ENCODE measurements at places on chromosomes 3 and 15.
A peak's percentile ranks its signal among the peaks of the same experiment; 100 is the strongest.

DNA sequence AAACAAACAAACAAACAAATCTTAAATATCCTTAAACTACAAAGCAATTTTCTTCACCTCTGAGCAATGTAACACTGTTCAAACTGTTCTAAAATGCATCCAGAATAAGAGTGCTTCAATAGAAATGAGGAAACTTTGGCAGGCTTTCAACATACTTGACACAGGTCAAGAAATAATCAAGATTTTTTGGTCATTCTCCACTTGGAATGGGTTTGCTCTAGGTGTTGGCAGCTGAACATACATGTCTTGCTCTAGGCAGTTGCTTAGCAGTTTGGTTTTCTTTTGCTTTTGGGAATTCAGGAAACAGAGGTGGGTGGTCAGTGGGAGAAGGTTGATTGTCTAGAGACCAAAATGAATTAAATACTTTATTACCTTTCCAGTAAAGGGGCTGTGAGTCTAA lies 1.4 kb upstream of the LRRC3B start:
- no peak for DNase-seq

DNA sequence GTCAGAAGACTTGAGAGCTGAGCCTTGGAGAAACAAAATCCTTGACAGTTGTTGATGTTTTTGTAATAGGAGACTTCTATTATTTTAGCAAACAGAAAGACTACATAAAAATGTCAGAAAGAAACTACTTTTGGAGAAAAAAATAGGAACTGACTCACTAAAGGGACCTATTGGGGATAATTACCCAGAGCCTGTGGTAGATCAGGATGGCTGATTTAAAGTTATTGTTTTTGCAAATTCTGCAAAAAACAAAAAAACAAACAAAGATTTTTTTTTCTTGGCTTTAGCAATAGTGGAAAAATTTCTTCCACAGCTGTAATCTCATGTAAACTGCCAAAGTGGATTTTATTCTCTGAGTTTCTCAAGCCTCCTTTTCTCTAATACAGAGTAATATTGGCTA lies 101.5 kb upstream of the SATB1 start:
- no peak for DNase-seq

DNA sequence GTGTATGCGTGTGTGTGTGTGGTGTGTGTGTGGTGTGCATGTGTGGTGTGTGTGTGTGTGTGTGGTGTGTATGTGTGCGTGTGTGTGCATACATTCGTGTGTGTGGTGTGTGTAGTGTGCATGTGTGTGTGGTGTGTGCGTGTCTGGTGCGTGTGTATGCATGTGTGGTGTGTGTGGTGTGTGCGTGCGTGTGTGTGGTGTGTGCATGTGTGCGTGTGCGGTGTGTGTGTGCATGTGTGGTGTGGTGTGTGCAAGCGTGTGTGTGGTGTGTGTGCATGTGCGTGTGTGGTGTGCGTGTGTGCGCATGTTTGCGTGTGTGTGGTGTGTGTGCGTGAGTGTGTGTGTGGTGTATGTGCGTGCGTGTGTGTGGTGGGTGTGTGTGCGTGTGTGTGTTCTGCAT lies 210.4 kb downstream of the LRTM1 start:
- no peak for DNase-seq

DNA sequence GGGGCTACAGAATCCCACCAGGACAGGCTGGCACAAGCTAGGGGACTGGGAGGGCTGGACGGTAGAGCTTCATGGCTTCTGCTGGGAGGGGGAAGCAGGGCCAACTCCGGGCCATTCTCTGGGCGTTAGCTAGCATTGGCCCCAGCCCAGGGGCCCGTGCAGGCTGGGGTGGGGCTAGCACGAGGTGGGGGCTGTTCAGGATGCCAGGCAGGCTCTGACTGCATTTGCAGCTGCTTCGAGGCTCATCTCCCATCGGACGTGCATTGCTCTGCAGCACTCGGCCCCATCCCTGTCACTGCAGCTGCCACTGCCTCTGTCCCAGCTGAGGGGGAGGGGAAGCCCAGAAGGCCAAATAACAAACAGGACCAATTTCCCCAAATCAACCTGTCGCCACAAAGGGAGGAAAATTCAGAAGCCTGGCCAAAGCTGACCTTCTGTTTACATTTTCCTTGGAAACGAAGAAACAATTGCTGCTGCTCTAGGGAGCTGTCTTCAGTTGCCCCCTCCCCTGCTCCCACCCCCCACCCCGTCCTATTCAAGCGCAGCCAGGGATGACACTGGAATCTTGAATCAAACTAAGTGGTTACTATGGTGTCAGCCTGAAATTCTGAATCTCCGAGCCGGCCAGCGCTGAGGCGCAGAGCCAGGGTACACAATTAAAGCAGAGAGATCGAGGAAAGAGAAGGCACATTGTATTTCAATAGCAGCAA lies 138.8 kb upstream of the PRR20G start:
- DNase-seq = no peak

GRCh38 chr15:49103002-49103401 lies 52.4 kb downstream of the COPS2 start:
- DNase-seq = no peak

DNA sequence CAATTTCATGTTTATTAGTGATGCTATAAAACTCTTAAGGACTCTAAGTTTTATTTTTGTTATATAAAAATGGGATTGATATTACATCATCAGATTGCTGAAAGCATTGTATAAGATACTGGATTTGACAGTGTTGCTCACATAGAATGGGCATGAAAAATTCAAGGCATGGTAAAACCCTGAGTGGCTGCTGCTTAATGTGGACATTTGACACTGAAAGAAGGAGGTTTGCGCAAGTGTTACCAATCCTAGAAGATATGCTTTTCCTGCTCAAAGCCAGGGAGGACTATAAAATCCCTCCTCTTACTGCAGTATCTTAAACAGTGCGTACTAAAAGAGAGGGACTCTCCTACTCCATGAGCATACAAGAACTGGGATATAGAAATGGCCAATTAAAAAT lies 65.8 kb upstream of the PTX3 start:
- DNase-seq = peak; percentile 35

DNA sequence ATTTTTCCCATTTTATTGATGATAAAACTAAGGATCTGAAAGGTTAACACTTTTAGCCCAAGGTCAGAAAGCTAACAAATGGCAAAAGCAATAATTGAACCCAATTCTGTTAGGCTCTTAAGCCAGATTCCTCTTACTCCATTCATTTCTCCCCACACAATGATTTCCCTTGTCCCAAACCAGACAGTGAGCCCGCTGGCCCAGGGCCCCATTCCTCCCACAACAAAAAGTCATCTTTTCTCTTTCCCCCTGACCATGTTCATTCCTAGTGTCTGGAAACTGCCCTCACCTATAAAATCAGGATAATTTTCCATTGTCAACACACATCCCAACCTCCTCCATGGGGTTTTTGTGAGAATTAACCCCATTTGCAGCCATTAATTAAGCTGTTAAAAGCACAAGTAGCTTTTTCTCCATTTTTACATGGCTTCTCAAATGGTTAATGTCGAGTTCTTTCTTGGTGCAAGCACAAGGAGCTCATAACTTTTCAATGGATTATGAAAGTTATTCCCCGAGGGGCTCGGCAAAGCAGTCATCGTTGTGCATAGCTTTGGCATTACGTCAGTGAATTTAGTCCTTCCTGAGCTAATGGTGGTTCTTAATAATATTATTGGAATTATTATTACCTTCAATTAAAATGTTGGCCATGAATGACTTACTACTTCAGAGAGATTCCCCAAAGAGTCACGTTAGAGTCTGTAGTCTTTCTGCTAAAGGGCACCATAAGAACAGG lies 151.0 kb upstream of the WNT5A start:
- no peak for DNase-seq

DNA sequence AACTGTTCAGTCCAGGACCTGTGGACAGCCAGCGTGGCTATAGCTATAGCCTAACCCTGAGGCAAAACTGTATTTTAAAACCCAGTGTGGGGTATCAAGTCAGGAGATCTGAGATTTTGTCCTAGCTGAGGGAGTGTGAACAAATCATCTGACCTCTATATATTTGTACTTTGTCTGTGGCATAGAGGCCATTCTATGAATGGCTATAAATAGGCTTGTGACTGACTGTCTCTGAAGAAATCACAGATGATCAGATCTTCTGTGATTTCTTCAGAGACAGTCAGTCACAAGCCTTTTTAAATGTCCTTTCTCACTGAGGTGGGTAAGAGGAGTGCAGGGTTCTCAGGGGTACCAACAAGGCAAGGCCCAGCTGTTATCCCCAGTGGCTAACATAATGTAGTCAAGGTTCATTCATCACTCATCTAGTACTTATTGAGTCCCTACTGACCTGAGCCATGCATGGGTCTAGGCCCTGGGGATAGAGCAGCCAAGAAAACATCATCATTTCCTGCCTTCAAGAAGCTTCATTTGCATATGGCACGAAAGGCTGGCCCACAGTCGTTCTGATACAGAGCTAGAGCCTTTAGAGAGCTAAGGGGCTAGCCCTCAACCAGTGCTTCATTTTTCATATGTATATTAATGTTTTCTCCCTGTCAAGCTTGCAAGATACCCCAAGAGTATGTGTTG lies 53.3 kb downstream of the TIPARP start:
- DNase-seq = no peak

DNA sequence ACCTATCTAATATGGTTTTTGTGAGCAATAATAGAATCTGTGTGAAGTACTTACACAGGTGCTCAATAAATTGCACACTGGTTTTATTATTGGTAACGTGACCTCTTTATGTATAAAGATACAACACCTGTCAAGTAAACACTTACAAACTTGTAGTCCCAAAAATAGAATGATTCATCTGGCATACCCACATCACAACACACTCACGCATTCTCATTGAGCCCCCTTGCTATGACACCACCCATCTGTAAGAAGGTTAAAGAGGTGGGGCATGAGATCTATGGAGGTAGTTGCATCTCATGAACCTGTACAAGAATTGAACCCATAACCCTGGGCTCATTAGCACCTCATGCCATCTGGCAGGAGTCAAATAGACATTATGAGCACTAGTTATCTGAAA lies 134.9 kb upstream of the THBS1 start:
- no peak for DNase-seq

DNA sequence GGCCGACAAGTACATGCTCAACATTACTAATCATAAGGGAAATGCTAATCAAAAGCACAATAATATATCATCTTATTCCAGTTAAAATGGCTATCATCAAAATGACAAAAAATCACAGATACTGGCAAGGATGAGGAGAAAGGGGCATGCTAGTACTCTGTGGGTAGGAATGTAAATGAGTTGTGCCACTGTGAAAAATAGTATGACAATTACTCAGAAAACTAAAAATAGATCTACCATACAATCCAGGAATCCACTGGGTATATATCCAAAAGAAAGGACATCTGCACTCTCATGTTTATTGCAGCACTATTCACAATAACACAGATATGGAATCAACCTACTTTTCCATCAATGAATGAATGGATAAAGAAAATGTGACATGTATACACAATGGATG lies 1256.5 kb downstream of the SI start:
- no peak for DNase-seq

GRCh38 chr3:183481582-183481981 lies 53.2 kb upstream of the MCF2L2 start:
- DNase-seq = no peak

DNA sequence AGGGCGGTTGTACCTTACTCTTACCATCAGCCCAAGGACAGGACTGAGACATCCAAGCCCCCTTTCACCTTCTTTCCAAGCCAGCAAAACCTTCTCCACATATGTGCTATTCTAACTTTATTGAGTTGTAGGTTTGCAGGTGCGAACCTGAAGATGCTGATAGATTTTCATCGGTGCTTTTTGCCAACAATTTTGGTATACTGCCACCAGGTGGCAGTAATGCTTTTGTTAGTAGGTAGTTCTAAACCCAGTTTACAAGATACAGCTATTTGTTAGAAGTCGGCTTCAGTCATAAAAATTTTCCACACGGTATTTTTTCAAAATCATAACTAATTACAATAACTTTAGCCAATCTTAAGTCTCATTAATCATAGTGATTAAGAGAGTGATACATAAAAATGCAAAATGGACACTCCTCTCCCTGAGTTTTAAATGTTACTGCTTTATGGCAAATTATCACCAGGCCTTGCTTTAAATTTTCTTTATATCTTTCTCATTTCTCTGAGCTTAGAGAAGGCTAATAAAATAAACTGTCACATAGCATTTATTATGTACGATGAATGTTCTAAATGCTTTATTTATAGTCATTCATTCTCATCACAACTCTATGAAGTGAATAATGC lies 636 bp downstream of the TBC1D21 start:
- peak; percentile 65 for DNase-seq

- DNase-seq = no peak
Observed at GRCh38 chr3:165846056-165846455, 8.8 kb upstream of the BCHE start.

DNA sequence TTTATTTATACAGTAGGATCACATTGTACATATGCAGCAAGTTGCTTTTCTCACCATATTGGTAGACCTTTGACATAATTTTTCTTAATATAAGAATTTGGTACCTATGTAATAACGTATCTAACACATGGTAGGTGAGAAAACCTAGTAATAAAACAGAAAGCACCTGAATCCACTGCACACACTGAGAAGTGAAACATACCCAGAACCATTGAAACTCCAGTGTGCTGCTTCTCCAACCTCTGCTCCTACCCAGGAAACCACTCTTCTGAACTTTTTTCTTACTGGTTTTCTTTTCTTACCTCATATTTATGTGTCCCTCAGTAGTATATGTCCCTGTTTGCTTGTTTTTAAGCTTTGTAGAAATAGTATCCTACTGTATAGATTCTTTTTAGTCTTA lies 293.0 kb downstream of the UBE2E2 start:
- DNase-seq = no peak

DNA sequence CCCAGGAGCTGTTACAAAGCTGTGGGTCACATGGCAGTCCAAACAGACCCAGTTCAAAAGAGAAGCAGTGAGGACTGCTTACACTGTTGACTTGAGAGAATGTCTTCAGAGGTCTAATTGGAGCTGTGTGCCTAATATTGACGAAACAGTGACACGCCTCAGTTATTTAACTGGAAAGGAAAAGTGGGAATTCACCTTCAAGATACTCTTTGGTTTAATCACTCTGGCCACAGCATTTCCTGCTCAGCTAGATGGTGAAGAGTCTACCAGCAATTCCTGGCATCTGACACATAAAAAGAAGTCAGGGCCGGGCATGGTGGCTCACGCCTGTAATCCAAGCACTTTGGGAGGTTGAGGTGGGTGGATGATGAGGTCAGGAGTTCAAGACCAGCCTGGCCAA lies 326.4 kb downstream of the SV2B start:
- no peak for DNase-seq

GRCh38 chr3:36992806-36993325 lies at the start of gene EPM2AIP1:
EPM2AIP1 (minus strand) TSS chr3:36993131; CDS start chr3:36993077, 54 bp downstream.
- DNase-seq = peak; percentile 100

DNA sequence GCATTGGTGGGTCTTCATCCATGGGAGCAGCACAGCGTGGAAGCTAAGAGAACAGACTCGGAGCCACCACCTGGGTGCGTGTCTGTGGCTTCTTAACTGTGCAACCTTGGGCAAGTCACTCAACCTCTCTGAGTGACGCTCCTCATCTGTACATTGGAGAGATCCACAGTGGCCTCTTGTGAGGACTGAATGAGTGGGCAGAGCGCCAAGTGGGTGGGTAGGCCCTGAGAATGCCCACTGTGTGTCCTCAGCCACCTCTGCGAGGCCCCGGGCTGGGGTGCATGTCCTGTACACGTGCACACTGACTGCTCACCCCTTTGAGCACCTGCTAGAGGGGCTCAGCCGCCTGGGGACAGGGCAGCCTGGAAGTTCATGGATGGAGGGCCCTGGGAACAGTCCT lies 99.6 kb upstream of the PRR23E start:
- DNase-seq = no peak
